ENCODE measurements at places on chromosomes 16 and 17.
A peak's percentile ranks its signal among the peaks of the same experiment; 100 is the strongest.

GRCh38 chr17:62708587-62708986 lies 81.1 kb downstream of the MRC2 start:
- DNase-seq = no peak

GRCh38 chr17:5694551-5694950 lies 110.2 kb upstream of the NLRP1 start:
- no peak for DNase-seq

GRCh38 chr16:72930396-72930795 lies 117.5 kb downstream of the ZFHX3 start:
- no peak for DNase-seq

- no peak for DNase-seq
Measured at GRCh38 chr17:199191-199604, 17.7 kb upstream of the DOC2B start.

GRCh38 chr17:15513058-15513791 lies 45.8 kb upstream of the CDRT4 start:
- no peak for DNase-seq

DNA sequence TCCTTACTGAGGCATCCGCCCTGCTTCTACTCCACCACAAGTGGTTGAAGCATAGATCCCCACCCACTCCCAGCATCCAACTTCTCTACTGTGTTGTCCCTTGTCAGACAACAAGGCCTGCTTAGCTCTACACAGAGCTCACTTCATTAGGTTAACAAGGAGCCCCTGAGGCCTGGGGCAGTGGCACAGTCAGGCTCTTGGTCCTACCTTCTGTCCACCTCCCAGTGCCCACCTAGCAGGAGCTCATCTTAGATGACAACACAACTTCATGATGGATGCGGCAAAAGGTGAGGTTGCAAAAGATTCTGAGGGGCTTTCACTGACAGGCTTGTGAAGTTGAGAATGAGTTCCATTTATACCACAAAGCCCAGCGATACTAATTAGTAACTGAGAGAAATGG lies 432.0 kb upstream of the CDH5 start:
- no peak for DNase-seq

GRCh38 chr17:73765824-73766563 lies 121.7 kb upstream of the SDK2 start:
- no peak for DNase-seq

DNA sequence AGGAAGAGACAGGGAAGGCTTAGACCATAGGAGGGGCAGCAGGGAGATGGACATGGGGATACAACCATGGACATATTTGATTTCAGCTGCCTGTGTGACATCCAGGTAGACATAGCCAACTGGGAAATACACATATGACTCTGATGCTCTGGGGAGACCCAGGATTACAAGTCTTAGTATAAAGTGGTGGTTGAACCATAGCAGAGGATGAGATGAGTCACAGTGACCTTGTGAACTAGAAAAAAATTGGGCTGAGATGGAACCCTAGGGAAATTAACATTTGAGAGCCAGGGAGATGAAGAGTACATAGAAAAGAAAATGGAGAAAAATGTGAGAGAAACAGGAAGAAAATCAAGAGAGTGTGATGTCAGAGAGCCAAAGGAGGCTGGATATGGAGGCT lies 10.2 kb downstream of the MARCHF10 start:
- no peak for DNase-seq

DNA sequence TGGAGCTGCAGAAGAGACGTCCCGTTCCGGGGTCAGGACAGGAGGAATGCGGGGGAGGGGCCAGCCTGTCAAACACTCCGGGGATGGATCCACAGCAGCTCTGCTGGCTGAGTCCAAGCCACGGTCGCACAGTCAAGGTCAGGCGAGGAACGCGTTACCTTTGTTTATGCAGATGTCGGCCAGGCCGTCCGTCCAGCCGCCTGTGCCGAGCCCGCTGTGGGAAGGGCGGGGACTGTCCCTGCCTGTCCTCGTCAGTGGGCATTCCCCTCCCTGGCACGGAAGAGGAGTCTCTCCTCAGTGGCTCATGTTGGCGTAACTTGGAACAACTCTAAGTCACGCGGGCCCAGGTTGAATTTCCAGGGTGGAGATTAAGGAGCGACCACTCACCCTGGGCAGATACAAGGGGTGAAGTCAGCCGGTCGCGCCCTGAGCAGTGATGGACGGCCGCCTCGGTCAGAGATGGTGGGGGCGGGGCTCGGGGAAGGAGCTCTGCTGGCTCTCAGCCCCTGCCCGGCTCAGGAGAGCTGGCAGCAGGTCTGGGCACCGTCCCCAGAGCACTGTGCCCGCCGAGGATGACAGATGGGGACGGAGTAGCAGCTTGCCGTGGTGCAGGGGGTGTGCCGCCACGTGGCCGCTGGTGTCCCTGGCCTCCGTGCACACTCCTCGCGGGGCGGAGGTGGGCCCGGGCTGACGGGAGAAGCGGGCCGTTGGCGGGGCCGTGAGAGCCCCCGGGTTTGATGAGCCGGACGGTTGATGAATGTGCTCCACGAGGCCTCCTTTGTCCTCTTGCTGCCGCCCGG lies 7.3 kb downstream of the CACNA1H start:
- no peak for DNase-seq

DNA sequence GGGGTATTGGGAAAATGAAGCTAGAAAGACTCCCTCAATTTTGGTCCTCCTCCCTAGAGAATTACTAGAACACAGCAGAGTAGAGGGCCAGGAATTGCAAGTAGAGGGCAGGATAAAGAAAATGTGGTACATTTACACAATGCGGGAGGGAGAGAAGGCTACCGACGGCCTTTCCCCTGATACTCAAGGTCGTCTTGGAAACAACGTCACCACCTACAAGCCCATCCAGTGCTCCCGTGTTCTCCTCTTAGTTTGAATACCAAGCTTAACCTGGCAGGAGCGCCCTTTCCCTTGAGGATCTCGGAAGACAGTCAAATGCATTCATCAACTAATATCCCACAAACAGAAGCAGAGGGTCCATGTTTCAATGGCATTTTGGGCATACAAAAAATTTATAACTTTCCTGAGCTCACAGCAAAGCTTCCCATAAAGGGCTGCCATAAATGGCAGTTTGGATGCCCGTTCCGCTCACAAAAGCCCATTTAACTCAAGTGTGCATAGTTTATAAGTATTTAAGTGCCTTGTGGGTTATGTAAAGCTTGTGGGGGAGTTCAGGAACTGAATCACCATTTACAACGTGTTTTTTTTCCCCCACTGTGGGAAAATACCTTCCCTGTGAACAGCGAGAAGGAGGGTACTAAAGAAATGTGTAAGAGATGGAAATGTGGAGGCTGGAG lies 414.6 kb downstream of the SLC39A11 start:
- no peak for DNase-seq

DNA sequence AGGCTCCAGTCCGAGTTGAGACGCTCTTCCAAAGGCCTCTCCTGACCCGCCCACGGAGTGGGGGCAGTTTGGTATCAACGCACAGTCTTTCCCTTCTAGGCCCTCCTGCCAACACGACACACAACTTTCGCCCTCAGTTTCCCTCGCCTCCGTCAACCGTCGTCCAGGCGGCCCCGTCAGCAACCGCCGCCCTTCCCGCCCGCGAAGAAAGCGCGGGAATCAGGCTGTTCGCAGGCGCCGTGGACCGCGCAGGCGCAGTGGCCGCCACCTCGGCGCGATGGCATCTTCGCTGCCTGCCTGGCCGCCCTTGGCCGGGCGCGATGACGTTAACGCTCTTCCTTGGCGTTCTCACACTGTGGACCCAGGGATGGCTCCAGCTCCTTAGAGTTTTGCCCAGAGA lies at the start of gene SPATA22:
SPATA22 (minus strand) TSS at position 221 of the 400 bp plus-strand sequence. CDS start 2,494 bp downstream, outside the sequence.
- DNase-seq = no peak

GRCh38 chr16:56623637-56624036 lies 1.9 kb upstream of the MT1E start:
- no peak for DNase-seq

GRCh38 chr16:79320956-79321355 lies 279.6 kb downstream of the MAF start:
- no peak for DNase-seq

DNA sequence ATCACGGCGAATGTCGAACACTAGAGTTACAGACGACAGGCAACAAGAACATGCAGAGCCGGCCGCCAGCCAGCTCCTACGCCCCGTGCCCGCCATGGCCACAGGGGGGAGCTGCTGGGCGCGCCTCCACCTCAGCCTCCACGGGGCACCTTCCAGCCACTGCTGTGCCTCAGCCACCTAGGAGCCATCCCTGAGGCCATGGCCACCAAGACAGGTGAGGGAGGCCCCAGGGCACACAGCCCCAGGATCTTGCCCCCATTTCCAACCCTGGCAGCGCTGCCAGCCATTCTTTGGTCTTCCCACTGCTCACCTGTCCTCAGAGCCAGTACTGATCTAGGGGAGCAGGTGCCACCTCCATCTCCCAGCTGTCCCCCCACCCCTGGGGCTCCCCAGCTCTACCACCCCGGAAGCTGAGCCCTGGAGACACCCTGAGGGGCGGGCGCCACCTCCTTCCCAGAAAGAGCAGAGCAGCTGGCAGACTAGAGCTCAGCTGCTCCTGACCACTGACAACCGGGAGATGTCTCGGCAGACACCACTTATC lies 11.8 kb downstream of the GNPTG start:
- DNase-seq = peak; percentile 46

- DNase-seq = no peak
Measured at GRCh38 chr17:4204710-4205173, 59.0 kb downstream of the ANKFY1 start.

DNA sequence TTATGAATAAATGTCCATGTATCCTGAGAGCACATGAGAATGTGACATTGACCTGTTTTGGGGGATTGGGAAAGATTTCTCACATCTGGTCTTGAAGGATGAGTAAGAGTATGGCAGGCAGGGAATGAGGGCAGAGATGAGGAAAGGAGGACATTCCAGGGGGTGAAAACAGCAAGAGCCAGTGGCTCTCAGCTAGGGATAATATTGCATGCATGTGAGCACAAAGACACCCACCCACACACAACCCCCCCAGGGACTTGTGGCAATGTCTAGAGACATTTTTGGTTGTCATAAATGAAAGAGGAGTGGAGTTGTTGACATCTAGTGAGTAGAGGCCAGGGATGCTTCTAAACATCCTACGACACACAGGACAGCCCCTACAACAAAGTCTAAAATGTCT lies 6.0 kb downstream of the MYO1D start:
- DNase-seq = no peak

- DNase-seq = no peak
Measured at GRCh38 chr16:89033796-89034572, 57.0 kb upstream of the CBFA2T3 start.

DNA sequence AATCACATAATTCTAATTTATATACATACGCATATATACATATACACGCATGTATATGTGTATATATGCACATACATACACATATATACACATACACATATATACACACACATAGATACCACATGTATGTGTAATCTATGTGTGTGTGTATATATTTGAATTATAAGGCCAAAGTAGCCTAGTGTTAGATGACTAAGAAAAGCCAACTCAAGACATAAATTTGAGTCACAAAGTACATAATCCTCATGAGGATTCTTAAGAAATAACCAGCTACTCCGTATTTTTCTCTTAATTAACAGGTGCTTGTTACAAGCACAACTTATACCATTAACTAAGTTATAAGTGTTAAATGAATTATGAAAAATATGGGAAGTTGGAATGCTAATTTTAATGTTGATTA lies 84.9 kb downstream of the CACNG1 start:
- DNase-seq = no peak

DNA sequence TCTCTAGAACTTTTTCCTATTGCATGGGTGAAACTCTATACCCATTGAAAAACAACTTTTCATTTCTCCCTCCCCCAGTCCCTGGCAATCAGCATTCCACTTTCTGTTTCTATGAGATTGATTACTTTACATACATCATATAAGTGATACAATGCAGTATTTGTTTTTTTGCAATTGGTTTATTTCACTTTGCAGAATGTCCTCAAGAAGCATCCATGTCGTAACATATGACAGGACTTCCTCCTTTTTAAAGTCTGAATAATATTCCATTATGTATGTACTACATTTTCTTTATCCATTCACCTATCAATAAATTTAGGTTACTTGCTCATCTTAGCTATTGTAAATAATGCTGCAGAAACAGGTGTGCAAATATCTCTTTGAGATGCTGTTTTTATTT lies 8.8 kb downstream of the IL21R start:
- no peak for DNase-seq

DNA sequence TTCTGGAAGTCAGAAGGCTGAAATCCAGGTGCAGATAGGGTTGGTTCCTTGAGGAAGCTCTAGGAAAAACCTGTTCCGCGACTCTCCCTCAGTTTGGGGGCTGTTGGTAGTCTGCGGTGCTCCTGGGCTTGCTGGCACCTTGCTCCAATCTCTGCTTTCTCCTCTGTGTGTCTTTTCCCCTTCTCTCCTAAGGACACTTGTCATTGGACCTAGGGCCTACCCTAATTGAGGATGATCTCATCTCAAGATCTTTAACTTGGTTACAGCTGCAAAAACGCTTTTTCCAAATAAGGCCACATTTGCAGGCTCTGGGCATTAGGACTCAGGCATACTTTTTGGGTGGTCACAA lies 12.9 kb upstream of the CACNG4 start:
- DNase-seq = no peak

DNA sequence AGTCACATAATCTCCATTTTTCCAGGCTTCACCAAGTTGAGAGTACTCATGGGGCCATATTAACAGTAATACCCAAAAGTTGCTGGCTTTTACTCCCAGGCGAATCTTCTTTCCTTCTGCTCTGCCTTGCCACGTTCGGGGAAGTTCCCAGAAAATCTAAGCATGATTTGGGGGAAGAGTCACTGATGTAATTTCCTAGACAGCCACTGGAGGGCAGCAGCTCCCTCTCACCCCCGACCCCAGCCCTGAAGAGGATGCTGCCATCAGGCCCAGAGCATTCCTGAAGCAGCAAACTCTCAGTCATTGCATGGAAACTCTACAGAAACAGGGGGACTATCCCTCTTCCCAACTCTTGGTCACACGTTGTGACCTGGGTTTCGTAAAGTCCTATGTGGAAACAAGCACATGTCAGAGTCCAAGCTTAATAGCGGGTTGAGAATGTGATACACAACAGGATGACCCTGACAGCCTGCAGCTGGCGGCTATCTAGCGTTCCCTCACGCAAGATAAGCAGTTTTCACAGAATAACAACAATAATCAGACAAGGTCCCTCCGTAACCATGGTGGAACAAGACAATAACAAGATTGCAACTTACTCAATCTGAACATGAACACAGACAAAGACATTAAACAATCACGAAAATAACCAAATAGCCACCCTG lies 43.8 kb upstream of the DHX40 start:
- DNase-seq = peak; percentile 17

DNA sequence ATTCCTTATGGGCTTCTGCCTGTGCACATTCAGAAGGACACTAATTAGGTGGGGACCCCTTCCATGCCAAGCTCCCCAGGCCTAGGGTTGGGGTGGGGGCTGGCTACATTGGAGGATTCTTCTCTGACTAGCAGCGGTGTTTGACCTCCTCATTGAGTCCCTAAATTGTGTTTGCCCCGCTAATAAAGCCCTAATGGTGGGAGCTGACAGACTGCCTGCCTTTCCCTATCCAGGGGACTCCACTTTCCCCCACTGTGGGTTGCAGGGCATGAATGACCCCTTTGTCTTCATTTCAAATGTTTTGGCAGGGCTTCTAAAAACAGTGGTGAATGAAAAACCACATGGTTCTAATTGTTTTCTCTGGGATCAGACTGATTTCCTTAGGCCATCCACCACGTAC lies 476.8 kb upstream of the CDH11 start:
- DNase-seq = no peak
